ENCODE measurements at places on chromosomes 1 and 21.

DNA sequence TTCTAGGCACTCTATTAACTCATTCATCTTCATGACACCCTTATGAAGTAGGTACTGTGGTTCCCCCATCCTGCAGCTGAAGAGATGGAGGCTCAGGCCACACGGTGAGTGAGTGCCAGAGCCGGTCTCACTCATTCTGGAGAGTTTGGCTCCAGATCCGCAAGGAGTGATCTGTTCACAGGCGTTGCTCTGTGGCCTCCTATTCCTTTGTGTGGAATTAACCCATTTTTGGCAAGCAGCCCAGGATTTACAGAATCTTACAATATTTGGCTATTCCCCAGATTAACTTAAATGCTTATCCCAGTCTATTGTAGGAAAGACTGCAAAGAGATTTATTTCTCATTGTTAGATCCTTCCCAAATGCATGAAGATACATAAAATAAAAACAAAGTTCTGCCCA, 29.6 kb downstream of the KIAA0040 start:
- no peak for DNase-seq

DNA sequence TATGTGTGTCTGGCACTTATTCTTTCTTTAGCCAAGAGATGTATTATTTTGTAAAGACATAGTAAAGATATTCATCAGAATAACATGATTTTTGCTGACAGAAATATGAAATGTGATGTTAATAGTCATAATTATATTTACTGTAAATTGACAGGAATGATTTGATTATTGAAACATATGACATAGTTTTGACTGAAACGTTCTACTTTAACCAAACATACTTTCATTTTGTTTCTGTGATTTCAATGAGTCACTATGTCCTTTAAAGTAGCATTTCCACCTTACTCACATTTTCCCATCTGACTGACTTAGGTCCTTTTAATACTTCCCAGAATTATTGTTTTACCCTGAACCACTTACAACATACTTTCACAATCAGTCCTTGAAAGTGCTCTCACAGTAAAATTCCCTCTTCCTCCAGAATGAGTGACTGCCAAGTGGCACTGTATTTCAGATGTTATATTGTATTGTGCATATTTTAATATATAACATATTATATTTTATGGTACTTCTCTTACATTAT, 437.9 kb downstream of the NCAM2 start:
- no peak for DNase-seq

DNA sequence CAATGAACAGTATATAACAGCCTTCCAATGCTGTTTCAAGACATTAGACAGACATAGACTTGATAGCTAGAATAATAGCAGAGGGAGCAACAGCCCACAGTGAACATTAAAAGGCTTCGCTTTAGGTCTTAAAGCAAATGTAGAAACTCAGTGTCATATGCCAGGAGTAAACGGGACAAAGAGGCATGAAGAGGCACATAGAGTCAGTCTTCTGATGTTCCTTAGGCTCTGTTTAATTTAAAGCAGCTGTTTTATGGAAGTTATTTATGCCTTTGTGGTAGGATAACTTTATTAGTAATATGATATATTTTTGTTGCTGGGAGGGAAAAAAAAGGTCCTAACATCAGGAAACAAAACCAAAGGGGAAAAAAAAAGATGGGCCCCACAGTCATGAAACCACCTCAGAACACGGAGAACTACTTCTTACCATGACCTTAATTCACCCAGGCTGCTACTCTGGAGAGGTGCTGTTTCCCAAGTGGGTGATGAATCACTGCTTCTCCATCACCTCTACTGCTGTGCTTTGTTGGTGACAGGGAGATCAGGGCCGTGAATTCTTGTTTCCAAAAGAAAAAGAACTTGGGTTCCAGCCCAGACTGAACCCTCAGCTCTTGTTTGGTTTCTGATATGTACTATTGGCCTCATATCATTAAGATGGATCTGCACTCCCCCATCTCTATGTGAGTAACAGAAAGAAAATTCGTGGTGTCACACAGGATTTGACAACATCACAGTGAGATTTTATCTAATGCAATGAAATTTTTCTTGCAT, 616.9 kb downstream of the KIF26B start:
- no peak for DNase-seq

DNA sequence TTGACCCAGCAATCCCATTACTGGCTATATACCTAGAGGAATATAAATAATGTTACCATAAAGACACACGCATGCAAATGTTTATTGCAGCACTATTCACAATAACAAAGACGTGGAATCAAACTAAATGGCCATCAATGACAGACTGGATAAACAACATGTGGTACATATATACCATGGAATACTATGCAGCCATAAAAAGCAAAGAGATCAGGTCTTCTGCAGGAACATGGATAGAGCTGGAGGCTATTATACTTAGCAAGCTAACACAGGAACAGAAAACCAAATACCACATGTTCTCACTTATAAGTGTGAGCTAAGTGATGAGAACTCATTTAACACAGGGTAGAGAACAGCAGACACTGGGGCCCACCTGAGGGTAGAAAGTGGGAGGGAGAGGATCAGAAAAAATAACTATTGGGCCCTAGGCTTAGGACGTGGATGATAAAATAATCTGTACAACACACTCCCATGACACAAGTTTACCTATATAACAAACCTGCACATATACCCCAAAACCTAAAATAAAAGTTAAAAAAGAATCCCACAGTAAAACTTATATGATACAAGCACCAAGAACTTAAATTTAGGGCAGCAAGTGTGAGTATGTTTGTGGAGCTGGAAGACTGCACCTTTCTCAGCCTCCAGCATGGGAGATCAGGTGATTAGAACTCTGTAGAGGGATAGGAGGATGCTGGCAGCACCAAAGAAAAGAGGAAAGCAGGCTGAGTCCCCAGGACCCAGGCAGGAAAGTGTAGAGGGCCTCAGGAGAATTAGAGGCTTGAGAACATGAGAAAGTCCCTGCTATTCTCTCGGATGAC, 320.8 kb upstream of the USP24 start:
- DNase-seq, result no peak

DNA sequence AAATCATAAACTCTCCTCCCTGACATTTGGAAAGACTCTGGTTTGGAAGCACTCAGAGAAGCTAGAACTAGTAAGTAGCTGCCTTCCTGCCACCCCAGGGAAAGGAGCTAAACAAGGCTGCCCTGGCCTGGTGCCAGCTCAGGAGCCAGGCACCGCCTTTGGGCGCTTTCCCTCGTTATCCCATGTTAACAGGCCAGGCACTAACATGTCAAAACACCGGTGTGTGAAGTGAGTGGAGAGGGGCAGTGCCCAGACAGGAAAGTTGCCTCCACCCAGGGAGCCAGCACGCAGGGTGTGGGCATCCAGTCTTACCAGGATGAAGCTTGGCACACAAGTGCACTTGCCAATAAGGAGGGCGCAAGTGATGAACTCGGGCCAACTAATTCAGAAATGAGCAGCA, 346.8 kb downstream of the RRAGC start:
- DNase-seq, result no peak

Measured in mesendoderm (in vitro differentiated cells).